ENCODE measurements at places on chromosomes 2 and 18.

DNA sequence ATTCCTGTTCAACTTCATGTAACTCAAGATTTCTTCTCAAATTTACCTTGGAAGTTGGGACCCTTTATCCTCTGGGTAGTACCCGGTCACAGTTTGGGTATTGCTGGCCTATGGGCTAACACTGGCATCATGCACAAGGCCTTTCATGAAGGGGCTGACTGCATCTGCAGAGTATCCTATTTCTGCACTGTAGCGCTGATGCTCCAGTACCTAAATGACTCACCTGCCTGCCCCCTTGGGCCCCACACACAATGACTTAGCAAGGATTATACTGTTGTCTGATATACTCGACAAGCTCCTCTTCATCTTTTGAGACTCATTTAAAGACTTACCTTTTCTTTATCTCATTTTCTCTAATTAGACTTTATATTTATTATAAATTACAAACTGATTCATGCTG, 39.9 kb downstream of the DNAH6 start:
- DNase-seq, result no peak

DNA sequence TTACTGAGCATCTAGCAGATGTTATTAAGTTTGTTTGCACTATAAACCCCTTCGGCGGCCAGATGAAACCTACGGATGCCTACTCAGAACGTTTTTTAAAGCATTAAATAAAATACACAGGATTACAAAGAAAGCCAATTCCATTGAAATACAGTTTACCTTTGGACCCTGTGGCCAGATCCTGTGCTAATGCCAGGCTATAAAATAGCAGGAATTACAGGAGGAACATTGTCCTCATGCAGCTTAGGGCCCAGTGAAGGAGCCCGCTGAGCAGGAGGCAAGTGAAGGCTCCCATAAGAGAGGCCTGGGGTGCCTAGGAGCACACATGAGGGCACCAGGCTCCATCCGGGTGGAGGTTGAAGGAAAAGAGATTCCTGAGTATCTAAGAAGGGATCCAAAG, 310.4 kb downstream of the MTX2 start:
- DNase-seq, result no peak

DNA sequence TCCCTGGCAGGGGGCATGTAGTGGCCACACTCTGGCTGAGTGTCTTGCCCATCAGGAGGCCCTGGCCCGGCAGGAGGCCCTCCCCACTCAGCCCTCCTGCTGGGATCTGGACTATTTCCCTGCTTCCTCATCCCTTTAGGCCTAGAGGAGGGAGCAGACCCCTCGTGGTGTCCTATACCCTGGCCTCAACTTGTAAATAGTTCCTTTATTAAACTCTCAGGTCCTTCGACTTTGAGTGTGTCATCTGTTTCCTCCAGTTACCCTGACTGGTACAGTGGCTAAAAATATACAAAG, 166.7 kb upstream of the GLI2 start:
- no peak for DNase-seq

- no peak for DNase-seq
Observed at GRCh38 chr2:233387225-233387624, 32.9 kb downstream of the DGKD start.

DNA sequence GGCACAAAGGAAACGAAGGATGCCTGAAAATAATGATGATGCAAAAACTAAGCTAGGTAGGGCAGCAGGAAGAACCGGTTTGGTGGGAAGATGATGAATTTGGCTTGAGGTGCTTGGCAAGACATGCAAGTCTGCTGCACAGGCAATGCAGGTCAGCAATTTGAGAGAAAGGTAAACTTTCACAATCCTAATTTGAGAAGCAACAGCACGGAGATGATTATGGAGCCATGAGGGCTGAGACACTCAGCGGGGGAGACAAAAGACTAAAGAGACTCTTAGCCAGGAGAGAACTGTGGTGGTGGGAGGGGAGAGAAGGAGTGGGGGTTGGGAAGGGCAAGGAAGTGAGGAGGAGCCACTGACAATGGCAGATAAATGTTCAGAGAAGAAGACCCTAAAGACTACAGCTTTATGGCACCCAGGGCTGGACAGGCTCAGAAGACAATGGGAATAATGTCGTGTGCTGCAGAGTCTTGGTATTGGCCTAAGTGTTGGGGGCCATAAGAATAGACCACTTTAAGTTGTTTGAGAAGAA, 19.4 kb upstream of the RNF149 start:
- no peak for DNase-seq

DNA sequence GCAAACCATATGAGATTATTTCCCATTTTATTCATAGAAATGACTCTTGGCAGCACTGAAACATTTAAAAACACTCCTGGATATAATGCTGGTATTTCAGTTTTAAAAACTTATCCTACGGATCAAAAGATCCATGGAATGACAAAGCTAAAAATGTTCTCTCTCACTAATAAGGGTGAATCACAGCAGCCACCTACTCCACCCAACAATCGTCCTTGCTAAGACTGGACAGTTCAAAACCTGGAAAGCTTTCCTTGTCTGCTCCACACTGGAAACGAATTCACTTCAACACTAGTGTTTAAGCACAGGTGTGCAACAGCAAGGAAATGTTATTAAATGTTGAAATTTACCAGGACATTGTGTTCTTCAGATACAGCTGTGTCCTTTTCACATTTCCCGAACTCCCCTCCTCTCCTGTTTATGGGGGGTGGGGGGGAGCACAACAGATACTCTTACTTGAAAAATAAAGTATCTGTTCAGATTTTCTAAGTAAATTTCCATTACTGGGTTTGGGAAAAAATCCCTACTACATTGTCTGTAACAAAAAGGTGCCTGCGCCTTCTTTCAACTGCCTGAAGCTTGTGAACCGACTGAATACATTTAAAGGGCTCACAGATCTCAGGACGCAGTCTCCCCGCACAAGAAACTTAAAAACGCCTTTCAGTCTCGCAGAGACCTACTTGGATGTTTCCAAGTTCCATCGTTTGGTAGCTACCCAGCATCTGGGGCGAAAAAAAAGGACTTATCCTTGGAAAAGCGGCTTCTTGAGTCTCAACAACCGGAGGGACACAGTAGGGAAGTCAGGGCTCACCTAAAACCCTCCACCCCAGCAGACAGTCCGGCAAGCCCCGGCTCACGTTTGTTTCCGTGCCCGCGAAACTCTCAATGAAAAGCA, 1.3 kb downstream of the YWHAQ start:
- DNase-seq, result no peak

- no peak for DNase-seq
Observed at GRCh38 chr2:144550911-144551310, 31.0 kb upstream of the ZEB2 start.

DNA sequence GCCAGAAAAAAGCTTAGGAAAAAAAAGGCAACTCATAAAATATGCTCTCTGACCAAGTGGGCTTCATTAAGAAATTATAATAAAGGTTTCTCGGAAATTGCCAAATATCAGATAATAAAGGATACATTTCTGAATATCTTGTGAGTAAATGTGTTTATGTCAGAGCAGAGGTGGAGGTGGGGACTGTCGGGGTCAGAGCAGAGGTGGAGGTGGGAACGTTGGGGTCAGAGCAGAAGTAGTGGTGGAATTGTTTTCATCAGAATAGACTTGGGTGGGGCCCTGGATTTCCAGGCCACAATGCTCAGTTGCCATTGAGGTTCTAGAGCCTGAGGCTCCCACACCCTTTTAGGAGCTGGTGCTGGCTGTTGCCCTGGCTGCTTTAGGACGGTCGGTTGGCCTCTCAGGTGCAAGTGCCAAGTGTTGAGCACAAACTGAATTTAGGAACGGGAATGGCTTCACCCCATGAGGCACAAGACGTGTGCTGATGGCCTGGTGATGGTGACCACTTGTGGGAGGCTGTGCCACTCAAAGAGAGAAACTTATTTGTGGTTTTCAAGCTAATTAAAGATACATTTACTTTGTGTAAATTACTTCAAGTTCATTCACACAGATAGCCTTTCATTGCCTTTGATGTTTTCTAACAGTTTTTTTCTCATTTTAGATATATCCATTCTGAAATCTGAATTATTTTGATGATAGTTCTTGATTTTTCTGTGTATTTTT, 131.5 kb downstream of the ATP9B start:
- no peak for DNase-seq
